ENCODE measurements at places on chromosomes 16 and 17.

DNA sequence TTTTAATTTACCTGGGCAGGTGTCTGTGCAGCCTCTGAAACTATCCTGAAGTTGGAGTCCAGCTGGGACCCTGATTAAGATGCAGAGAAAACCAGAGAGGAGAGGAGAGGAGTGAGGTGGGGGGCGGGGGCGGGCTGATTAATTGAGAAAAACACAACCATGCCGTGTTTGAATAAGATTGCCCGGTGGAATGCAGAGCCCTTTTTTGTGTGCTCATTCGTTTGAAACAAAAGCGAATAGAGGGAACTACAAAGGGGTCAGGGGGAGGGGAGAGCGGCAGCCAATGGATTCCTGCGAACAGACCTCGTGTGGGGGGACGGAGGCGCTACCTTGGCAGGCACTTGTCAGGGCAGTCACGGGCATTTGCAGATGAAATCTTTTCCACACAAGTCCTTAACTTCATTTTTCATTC, 355.8 kb downstream of the SOX9 start:
- no peak for DNase-seq

DNA sequence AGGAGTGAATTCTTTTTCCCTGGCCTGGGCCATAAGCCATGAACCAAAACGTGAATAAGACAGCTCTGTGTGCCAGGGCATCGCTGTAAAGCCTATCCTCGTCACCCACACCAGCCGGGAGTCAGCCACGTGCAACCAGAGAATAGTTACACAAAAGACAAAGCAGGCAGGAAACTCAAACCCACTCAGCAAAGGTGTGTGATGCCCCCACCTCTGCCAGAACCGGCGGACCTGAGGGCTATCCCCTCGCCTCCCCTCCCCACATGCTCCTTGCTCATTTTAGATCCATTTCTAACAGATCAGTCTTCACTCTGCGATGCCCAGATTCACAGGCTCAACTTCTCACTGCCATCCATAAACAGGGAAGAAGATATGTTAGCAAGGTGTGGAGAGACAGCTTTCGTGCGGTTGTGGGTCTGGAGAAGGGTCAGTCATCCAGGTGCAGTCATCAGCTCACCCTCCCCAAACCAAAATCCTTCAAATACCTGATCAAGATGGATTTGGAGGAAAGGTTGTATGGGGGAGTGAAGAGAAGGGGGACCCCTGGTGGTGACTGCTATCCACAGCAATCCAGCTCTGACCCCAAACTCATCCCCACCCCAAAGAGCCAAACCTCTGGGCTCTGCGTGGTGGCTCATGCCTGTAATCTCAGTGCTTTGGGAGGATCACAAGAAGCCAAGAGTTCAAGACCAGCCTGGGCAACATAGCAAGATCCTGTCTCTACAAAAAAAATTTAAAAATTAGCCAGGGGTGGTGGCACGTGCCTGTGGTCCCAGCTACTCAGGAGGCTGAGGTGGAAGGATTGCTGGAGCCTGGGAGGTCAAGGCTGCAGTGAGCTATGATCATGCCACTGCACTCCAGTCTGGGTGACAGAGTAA, 219.2 kb downstream of the C16orf78 start:
- peak; percentile 34 for DNase-seq

DNA sequence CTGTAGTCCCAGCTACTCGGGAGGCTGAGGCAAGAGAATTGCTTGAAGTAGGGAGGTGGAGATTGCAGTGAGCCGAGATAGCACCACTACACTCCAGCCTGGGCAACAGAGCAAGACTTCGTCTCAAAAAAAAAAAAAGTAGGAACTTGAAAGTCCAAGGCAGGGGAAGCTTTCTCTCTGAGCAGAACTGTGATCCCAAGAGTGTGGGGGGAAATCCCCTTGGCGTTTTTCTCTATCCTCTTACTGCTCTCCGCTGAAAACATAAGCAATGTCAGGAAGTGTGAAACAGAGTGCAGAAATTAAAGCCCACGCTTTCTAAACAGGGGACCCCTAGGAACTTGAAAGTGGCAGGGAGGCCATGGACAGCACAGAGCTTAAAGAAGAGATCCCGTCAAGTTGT, 9.8 kb upstream of the CMTM3 start:
- DNase-seq: no peak

GRCh38 chr17:40331743-40332641, 23.0 kb downstream of the RARA start:
- DNase-seq: no peak

DNA sequence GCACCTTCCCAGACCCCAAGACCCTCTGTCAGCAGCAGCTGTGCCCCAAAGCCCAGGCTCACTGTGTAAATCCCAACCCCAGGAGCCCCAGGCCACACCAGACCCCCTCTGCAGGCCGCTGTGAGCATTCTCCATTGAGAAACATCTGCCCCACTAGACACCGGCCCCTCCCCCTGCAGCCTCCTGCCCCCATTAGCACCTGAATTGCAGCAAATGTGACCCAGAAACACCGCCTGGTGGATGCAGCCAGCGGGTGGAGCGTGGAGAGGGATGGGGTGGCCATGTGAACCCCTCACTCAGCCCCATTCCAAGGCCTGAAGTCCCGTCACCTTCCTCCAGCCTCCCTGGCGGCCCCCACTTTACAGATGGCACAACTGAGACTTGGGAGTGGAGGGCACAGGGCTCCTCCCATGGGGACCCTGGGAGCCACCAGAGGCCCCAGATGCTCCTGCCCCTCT, 2.2 kb downstream of the UBALD1 start:
- no peak for DNase-seq

GRCh38 chr17:40718930-40719329, 15.4 kb upstream of the KRT24 start:
- DNase-seq: no peak

DNA sequence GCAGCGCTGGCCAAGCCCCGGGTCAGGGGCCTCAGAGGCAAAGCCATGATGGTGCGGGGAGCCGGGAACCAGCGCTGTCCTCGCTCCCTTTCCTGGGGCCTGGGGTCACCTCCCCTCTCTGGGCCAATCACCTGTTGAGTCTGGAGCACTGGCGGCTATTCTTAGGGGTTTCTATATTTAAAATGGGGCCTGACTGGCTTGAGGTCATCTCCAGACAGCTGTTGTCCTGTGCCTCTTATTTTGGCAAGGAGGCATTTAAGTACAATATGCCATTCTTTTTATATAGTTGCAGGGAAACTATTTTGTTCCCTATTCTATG, at the start of gene COX6A2:
COX6A2 (minus strand) TSS at position 82 of the 319 bp plus-strand sequence; CDS start at position 47, 35 bp downstream.
- DNase-seq: no peak

DNA sequence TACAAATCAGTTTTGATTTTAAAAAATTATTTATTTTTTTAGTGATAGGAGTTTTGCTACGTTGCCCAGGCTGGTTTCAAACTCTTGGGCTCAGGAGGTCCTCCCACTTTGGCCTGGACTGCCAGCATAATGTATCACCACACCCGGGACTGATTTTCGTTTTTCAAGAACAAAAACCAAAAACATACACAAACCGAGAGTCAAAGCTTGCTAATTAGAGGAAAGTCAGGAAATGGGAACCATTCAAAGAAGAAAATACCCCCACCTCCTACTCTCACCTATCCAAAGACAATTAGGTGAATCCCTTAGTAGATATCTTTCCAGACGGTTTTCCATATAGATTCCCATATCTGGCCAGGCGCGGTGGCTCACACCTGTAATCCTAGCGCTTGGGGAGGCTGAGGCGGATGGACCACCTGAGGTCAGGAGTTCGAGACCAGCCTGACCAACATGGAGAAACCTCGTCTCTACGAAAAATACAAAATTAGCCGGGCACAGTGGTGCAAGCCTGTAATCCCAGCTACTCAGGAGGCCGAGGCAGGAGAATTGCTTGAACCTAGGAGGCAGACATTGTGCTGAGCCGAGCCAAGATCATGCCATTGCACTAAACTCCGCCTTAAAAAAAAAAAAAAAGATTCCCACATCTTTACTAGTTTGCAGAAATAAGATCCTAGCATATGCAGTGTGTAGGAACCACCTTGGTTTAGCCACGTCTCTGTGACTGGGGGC, 883 bp upstream of the SPN start:
- no peak for DNase-seq

DNA sequence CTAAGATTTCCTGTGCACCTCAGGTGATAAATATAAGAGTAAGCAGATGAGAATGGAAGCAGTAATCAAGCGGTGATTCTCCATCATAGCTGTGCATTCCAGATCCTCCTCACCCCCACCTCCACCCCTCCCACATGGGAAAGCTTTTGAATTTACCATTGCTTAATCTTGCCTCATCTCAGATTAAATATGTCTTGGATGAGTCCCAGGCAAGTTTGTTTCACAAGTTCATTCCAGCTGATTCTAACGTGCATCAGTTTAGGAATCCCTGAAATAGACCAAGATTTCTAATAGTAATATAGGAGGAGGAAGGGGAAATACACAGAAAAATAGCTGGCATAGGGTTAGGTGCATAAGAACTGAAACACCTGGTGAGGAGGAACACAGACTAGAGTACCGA, 396.2 kb upstream of the KIF2B start:
- no peak for DNase-seq

DNA sequence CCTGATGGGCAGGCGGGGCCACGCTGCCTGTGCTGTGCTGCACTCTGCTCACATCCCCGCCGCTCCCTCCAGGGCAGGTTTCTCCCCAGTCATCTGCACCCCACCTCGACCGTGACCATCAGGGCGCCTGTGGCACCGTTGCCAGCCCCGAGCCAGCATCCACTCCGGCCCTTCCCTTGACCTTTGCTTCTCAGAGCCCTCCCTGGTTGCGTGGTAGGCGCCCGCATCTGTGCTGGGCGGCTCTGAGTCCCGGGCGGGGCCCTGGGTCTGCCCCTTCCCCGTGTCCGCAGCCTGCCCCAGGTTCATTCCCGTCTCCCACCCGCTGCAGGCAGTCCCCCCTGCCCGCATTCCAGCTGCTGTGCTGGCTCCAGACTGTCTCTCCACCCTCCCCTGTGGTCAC, 33.2 kb downstream of the ZNF750 start:
- DNase-seq: no peak

- DNase-seq: no peak
Observed at GRCh38 chr17:31573047-31573446, 181.6 kb downstream of the RAB11FIP4 start.
